Right hindlimb (tissue), 1 donor: ENCODE measurements at places on chromosomes 1 and 21.

DNA sequence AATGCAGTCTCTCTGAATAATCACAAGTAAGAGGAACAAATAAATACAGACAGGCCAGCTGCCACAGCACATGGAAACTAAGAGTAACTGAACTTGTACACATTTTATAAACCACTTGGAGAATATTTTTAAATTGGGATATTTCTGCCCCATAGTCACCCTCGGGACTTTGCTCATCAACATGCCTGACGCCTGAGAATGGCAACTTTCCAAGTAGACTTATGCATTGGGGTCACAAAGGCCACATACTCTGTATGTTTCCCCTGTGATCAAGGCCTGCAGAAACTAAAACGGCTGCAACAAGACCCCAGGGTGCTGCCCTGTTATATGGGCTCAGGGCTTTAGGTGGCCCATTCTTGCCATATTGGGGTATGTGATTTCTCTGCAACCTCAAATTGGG lies 38.3 kb upstream of the GJA5 start:
- DNase-seq, result no peak

DNA sequence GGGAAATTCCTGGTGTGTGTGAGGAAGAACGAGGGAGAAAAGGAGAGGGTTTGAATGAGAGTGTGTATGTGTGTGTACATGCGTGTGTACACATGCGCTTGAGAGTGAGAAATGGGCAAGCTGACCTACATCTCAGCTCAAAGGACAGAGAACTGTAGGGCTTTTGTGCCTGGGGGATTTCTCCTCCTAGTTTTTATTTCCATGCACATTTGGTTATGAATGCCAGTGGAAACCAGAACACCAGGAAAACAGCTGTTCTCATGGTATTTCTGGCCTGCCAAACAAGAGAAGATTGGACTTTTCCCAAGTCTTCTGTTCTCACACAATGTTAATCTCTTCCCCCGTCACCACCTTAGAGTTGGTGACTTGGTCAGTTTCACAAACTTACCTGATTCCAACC lies 45.2 kb downstream of the SLC44A3 start:
- peak; percentile 48 for DNase-seq

GRCh38 chr1:163231385-163231784 lies 28.7 kb upstream of the RGS5 start:
- DNase-seq, result no peak

- no peak for DNase-seq
Measured at GRCh38 chr21:33026443-33026858, 716 bp downstream of the OLIG2 start.

DNA sequence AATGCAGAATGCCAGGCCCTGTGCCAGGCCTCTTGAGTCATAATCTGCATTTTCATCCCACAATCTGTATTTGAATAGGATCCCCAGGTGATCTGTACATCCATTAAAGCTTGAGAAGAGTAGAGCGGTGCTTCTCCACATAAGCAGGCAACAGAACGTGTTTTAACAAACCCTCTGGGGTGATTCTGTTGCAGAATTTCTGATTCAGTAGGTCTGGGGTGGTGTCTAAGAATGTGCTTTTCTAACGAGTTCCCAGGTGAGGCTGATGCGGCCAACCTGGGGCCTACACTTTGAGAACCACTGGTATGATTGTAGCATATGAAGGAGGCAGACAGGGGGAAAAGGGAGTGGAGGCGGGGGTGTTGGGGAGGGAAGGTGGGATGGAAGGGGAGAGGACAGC lies 78.4 kb upstream of the POU3F1 start:
- no peak for DNase-seq

DNA sequence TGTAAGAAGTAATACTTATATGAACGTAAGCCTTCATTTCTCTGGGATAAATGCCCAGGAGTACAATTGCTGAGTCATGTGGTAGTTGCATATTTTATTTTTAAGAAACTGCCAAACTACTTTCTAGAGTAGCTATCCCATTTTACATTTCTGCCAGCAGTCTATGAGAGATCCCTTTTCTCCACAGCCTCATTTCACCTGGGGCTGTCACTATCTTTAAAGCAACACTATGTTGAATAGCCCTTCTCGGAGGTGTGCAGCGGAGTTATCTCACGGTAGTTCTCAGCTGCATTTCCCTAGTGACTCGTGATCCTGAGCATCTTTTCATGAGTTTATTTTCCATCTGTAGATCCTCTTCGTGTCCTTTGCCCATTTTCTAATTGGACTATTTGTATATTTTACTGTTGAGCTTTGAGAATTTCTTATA lies 93.4 kb downstream of the ADARB1 start:
- no peak for DNase-seq

GRCh38 chr1:151715726-151716404 lies 738 bp downstream of the CELF3 start:
- DNase-seq, result no peak

DNA sequence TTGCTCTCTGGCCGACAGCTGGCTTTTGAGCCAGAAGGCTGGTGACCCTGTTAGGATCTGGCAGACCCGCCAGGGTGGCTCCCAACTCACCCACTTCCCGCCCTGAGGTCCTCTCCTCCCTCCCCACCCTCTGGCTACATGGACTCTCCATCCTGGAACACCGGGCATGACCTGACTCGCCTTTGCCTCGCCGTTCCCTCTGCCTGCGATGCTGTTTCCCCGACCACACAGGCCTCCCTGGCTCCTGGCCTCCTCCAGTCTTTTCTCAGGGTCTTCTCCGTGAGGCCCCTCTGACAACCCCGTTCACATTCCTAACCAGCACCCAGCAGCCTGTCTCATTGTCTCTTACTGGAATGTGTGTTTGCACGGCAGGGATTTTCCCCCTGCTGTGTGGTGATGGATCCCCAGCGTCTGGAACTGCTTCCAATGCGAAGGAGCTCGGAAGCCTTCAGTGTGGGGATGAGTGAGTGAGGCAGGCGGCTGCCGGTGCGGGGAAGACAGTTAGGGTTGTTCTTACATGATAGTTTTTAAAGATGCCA lies 46.0 kb upstream of the POFUT2 start:
- DNase-seq, result peak; percentile 19

DNA sequence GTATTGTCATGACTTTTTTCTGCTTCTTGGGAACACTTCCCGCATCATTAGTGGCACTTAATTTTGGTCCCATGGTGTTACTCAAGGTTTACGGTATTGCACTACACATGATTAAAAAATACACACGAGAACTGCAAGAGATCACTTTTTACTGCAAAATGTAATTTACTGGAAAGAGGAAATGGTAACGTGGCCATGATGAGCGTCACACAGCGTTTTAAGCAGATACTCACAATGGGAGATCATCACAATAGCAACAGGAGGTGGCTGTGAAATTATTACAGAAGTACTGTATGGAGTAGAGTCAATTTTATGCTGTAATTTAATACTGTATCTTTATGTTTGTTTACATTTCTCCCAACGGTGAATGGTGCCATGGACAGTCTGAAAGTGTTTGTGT lies 1510.3 kb downstream of the AMY1C start:
- no peak for DNase-seq

DNA sequence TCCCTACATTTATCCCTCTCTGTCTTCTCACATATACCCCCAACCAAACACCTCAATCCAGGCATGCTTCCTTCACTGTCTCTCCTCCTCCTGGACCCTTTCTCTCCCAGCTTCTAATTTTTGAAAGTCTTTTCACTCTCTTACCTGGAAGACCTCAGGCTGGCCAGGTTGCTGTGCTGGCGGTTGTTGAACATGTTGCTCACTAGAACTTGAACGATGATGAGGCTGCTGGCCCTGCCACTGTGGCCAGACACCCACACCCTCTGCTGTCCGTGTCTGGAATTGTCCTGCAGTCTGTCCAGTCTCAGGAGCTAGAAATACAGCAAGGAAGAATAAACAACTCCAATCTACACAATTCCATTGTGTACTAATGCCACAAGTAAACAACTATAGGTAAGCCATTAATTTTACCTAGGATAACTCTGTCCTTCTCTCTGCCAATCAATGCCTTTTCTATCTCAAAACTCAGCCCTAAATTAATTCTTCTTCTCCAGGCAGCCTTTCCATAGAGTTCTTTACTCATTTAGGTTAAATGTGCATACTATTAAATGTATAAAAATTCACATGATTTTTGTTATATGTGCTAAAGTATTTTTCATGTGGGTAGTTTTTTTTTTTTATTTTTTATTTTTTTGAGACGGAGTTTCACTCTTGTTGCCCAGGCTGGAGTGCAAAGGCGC lies 5.1 kb upstream of the CTSK start:
- DNase-seq, result peak; percentile 76

DNA sequence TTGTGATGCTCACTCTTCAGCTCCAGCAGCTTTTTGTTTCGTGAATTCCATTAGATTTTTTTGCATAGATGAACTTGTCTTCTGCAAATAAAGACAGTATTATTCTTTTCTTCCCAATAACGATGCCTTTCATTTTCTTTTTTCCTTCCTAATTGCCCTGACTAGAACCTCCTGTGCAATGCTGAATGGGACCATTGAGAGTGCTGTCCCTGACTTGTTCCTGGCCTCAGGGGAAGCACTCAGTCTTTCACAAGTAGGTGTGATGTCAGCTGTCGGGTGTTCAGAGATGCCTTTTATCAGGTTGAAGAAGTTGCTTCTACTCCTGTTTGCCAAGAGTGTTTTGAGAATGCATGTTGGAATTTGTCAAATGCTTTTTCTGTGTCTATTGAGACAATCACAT lies 64.3 kb upstream of the ADARB1 start:
- DNase-seq, result peak; percentile 12

GRCh38 chr1:28761189-28761588 lies 24.4 kb downstream of the YTHDF2 start:
- no peak for DNase-seq

DNA sequence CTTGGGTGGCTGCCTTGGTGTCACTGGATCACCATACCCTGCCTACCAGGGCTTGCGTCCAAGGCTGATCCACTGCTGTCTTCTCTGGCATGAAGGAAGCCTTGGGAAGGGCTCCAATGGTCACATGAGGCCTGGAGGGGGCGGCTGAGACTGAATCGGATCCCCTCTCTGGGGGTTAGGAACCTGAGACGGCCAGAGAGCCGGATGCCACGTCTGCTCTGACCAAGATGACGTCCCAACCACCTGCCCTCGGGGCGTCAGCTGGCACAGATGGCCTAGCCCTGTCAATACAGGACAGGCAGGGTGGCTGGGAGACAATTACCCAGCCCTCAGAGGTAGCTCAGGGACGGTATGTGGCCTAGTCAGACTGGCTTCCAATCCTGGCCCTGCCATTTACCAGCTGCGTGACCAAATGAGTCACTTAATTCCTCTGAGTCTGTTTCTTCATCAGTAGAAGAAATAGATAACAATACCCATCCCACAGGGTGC lies 5.4 kb downstream of the TRIM62 start:
- DNase-seq, result peak; percentile 87
